Tongue (tissue), 3 donors: ENCODE measurements at places on chromosomes 3 and 15.
A peak's percentile ranks its signal among the peaks of the same experiment; 100 is the strongest.

DNA sequence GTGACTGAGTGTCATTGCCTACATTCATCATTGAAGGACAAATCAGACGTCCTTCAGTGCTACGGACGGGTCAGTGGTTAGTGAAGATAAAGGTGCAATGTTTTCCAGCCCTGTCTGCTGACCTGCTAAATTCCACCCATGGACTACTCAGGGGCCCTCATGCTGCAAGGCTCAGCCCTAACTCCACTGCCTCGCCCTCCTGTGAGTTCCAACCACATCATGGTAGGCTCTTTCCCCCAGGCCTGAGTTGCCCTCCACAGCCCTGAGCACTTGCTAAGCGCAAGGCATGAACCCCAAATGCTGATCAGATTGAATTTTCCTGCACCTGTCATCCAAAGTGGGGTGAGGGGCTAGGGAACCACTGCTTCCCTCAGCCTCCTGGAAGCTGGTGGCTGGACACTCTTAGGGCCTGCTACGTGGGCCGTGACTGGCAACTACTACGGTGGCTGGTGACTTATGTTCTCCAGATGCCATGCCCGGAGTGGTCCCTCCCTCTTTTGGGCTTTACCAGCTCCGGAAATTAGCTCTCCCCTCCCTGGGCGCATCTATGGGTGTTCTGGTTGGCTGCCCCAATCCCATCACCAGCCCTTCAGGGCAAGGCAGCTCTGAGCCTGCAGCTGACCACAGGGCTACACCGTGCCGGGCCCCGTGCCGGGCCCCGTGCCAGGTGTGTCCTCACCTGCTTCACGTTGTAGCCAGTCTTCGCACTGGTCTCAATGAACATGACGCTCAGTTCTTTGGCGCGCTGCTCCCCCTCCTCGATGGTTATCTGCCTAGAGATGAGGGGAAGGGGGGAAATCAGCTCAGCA, 32.1 kb downstream of the SRPRB start:
- DNase-seq = no peak

GRCh38 chr3:28376424-28376823, 27.8 kb upstream of the AZI2 start:
- peak; percentile 49 for DNase-seq

DNA sequence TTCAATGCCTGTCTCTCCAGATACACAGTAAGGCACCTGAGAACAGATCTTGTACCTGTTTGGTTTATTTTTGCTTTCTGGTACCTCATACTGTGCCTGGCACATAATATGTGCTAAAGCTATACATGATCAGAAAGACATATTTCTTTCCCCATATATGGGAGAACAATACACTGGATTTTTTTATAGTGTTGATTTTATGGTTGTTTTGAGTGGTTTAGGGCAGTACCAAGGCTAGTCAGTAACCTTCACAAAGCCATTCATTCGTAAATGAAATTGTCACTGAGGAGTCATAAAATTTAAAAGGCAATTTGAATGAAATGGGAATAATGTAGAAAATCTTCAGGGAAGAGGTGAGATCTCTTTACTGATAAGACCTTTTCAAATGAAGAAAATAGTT, 810.2 kb downstream of the TUSC7 start:
- DNase-seq = no peak

- peak; percentile 25 for DNase-seq
Measured at GRCh38 chr15:88299497-88299896, 43.0 kb upstream of the NTRK3 start.

DNA sequence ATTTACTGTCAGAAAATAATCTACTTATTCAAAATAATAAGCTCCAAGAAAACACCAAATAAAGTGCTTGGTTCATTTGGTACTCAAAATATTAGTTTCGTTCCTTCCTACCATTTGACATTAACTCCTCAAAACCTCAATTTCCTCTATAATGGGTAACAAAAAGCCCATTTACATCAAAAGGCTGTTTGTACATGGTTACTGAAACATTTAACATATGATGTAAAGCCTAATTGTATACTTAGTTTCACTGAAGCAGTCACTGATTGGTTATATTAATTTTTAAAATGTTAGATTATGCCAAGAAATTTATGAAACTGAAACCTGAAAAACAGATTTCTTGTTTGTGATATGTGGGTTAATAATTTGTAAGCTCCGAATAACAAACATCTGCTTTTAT, 14.7 kb downstream of the XRN1 start:
- DNase-seq = no peak
